Ammon's horn (tissue), 1 donor: ENCODE measurements at places on chromosomes 5 and 9.

DNA sequence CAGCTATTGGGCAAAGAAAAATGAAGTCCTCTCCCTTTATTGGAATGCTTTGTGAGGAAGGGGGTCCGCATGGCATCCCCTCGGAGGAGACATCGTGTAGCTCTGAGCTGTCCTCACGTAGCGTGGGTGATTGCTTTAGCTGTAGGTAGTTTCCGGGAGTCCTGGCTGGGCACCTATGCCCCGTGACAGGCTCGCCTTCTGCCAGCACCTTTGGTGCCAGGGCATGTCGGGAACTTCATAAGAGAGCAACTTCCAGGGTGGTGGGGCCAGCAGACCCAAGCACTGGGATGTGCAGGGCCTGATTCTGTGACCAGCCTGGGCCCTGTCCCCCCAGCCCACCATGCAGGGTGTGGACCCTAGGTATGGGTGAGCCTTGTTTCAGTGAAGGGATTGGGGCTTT is 64.0 kb downstream of the WNK2 start:
- no peak for DNase-seq

- DNase-seq = peak; percentile 40
Observed at GRCh38 chr5:124451721-124452383, 294.6 kb downstream of the ZNF608 start.

GRCh38 chr5:157606046-157606445 is 30.5 kb upstream of the ADAM19 start:
- no peak for DNase-seq

GRCh38 chr5:133952729-133953567 is 15.5 kb downstream of the C5orf15 start:
- DNase-seq = peak; percentile 69

- DNase-seq = peak; percentile 40
Observed at GRCh38 chr9:124047251-124047672, 35.7 kb downstream of the LHX2 start.

- no peak for DNase-seq
Observed at GRCh38 chr5:132059696-132060500, 557 bp upstream of the IL3 start.

DNA sequence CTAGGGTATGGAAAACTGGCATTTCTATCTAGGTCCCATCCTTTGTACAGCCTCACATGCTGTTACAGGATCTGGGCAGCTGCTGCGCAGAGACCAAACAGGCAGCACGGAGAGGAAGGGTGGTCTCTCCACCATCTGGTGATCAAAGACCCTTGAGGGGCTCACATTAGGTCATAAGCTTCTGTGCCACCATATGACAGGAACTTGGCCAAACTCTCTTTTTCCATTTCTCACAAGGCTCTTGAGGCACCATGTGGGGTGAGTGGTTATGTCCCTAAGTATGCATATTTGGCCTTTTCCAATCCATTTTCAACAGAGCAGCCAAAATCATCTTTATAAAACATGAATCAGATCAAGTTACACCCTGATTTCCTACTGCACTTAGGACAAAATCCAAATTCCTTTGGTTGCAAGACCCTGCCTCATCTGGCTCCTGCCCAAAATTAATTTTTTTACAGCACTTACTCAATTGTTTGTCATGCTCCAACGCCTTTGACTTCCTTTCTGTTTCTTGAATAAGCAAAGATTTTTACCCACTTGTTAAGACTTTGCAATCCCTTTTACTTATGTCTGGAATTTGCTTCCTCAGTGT is 730.0 kb downstream of the MAT2B start:
- DNase-seq = no peak

- DNase-seq = no peak
Observed at GRCh38 chr9:125593581-125594222, 113.3 kb downstream of the MAPKAP1 start.

DNA sequence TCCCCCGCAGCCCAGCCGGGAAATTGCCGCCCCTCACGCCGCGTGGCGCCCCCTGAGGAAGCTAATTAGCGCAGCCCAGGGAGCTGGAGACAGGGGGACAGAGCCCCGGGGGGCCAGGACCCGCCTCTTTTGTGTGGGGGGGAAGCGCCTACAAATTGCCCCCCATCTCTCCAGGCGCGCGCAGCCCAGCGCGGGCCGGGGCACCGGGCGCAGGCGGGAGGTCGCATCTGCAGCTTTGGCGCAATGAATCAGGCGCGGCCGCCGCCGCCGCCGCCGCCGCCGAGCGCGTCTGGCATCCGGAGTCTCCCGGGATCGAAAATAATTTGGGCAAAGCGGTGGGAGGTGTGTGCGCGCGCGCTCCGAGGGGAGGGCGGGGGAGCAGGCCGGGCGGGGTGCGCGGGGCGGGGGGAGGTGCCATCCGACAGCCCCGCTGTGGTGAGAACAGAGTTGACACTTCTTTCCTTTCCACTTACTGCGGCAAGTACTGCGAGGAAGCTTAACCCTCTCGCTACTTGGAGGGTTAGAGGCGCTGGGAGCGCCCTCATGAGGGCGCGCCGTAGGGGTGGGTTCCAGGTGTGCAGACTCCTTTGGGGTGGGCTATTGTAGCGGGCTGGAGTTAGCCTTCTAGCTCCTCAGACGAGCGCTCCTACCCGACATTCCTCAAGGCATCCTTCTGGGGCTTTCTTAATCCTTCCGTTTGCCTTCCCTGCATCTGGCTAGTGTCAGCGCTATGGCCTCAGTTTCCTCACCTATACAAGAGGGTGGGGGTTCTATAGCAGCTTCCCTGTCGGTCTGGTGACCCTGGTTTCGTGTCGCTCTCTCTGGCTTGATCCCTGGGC is 63.1 kb downstream of the CXXC5 start:
- peak; percentile 66 for DNase-seq

GRCh38 chr5:142145106-142145900 is 36.7 kb downstream of the NDFIP1 start:
- peak; percentile 79 for DNase-seq

- DNase-seq = no peak
Observed at GRCh38 chr5:60330236-60330635, 369.7 kb downstream of the DEPDC1B start.

GRCh38 chr5:132364319-132364718 is 5.2 kb upstream of the SLC22A5 start:
- DNase-seq = no peak

DNA sequence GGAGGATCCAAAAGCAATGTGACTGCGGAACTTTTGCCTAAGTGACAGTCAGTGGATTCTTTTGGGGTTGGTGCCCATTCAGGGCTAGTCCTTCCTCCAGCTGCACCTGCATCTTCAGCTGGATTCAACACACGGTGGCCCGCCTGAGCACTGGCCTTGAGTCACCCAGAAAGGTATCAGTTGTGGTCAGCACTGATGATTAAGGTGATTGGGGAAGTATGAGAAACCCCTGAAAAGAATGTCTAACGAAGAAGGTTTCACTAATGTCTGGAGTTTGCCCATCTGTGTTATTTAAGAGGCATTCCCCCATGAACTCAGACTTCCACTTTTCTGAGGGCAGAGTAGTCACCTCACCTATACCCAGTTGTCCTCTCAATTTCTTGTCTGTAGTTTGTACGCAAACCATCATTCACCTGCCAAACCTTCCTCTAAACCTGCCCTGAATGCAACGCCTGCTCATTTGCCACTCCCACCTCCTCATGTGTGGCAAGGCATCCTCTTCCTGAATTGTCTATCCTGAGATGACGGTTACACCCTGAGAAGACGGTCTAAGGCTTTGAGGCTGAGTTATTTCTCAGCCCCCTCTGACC is 27.2 kb downstream of the CSF2 start:
- no peak for DNase-seq

- DNase-seq = no peak
Observed at GRCh38 chr5:134769206-134769605, 10.6 kb downstream of the DDX46 start.

DNA sequence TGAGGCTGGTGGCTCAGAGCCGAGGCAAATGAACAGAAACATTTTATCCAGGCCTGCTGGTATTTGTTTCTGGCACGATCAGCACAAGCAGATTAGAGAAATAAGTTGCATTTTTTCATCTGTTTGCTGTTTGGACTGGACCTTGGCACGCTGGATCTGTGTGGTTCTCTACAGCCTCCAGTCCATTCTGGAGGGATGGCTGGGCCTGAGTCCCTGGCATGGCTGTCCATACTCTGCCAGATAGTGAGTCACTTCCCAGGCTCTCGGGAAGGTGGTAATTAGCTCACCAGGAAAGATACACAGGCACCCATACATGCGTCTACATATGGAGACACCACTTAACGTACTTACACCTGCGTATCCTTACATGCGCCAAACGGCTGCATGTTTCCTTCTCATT is 78.6 kb downstream of the SPRY4 start:
- DNase-seq = peak; percentile 15

DNA sequence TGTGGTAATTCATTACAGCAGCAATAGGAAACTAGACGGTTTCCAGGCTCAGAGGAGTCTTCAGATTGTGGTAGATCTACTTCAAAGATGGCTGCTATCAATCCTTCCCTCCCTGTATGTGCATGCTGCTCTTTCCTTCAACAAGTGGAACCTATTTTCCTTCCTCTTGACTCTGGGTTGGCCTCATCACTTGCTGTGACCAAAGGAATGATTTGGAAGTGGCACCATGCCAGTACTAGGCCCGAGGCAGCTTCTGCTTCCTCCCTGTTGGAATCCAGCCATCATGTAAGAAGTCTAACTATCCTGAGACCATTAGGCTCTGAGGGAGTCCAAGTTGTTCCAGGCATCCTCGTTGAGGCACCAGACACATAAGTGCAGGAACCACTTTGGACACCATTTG is 46.5 kb upstream of the MCTP1 start:
- peak; percentile 8 for DNase-seq

DNA sequence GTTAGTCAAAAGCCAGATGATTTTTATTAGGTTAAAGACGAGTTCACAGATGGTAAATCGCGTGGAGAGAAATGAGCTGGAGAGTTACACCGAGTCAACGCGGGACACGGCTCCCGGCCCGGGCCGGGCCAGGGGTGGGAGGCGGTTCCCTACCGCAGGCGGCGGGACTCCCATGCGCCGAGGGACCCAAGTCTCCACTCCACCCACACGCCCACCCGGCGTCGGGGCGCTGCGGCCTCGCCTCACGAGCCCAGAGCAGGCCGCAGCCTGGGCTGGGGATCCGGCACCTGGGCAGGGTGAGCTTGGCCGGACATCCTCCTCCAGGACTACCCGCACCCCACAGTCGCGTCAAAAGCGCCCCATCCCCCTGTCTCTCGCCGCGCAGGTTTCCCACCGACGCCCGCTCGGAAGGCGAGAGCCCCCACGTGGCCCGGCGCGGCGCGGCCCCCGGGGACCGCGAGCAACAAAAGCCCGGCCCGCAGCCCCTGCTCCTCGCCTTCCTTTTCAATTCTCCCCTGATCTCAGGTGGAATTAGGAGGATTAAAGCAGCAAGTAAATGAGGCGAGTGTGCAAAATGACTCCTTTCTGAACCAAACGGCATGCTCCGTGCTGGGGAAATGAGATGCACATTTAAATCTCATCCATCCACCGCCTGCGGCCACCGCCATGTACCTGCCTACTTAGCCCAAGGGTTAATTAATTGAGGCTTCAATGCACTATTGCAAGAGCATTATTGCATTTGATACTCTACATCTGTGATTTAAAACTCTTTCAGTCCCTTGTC is 196.5 kb upstream of the TBCA start:
- no peak for DNase-seq

- DNase-seq = no peak
Observed at GRCh38 chr5:126921241-126922091, 108.9 kb downstream of the MARCHF3 start.
